A673 (cell line): ENCODE measurements at places on chromosomes 5 and 9. TPM values are rescaled to one million over a fixed set of nuclear protein-coding genes. Genes with fewer than 3 reads are reported as not detected.

The PTBP3 gene
- total RNA-seq, result 53.1 and 57.1 TPM in 2 replicates

The DMRT3 gene
- total RNA-seq, result not detected in 2 replicates

The SLC2A8 gene
- 12.7 and 17.1 TPM in 2 replicates for total RNA-seq

The CDH9 gene
- not detected in 2 replicates for total RNA-seq

The WHRN gene
- 9.1 and 11.5 TPM in 2 replicates for total RNA-seq

The CD74 gene
- total RNA-seq, result not detected in 2 replicates

DNA sequence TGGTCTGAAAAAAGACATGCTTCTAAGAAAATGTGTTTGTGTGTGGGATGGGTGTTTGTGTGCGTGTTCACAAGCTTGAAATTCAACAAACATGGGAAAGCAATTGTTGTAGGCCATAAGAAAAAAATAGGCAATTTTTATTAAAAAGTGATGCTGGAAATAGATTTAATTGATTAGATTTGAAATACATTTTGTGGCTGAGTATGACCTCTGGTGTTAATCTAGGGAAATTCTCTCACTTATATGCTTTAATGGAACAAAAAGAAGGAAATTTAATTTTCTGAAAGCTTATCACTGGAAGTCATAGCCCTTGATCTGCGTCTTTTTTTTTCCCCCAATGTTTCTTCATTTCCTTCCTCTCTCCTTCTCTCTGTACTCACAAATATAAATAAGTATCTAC lies 3.5 kb upstream of the KCNN2 start:
- H3K27me3 ChIP-seq, result peaks cover 51% of the 10 kb centered on the region
- no peak overlapping the region for H3K27ac ChIP-seq
- no peaks in the 10 kb centered on the region for H3K4me1 ChIP-seq
- H3K36me3 ChIP-seq, result no peaks in the 10 kb centered on the region
- no peak for DNase-seq

DNA sequence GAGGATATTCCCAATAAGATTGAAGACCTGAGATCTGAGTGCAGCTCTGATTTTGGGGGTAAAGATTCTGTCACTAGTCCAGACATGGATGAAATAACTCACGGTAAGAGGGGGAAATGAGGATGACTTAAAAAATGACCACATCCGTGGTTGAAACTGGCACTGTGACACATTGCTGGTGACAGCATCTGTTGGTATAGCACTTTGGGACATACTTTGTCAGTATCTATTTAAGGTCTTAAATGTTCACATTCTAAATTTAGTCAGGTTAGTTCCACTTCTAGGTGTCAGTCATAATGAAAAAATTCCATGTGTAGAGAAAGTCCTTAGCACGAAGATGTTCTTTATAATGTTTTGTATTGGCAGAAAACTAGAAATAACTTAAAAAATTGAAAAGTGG lies 70.9 kb downstream of the GAPVD1 start:
- no peak for DNase-seq
- H3K4me3 ChIP-seq, result no peak overlapping the region
- H3K27me3 ChIP-seq, result no peaks in the 10 kb centered on the region

DNA sequence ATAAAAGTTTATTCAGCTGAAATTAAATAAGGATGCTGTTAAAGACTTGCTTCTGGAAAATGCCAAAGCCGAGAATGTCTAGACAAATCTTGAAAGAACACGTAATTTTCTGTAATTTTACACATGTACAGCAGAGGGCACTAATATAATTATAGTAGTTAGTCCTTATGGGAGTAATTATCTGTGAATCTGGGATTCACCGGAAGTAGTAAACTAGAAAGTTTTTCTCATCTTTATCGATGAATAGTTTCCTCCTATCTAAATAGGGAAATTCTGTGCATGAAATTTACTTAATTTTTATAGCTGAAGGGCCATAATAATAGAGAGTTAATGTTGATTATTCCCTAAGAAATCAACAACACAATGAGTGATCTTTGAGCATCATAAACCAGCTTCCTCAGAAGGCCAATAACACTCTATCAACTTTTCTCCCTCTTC lies 18.4 kb upstream of the CNTLN start:
- no peaks in the 10 kb centered on the region for H3K4me1 ChIP-seq
- peak; percentile 48 for DNase-seq
- H3K4me3 ChIP-seq, result no peak overlapping the region
- no peak overlapping the region for H3K27ac ChIP-seq

- no peak overlapping the region for H3K27ac ChIP-seq
- H3K4me3 ChIP-seq, result no peak overlapping the region
- no peaks in the 10 kb centered on the region for H3K36me3 ChIP-seq
- H3K27me3 ChIP-seq, result no peaks in the 10 kb centered on the region
- DNase-seq, result no peak
Observed at GRCh38 chr5:53825926-53826325, 265.5 kb downstream of the NDUFS4 start.

DNA sequence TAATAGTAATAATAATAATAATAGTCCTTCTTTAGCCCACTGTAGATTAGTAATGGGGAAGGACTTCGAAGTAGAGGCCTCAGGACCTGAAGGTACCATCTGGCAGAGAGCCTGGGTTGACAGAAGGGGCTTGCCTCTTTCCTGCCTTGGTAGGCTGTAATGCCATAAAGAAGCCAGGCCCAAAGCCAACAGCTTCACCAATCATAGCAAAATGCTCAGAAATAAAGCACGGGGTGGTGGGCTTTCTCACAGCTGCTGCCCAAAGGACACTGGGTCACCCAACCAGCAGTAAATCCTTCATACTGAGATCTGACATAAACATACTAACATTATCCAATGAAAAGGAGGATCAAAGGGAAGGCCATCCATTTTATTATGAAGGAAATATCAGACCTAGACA lies 70.7 kb downstream of the SUSD1 start:
- no peaks in the 10 kb centered on the region for H3K27me3 ChIP-seq
- no peaks in the 10 kb centered on the region for H3K36me3 ChIP-seq
- H3K4me3 ChIP-seq, result no peak overlapping the region
- H3K4me1 ChIP-seq, result no peaks in the 10 kb centered on the region

DNA sequence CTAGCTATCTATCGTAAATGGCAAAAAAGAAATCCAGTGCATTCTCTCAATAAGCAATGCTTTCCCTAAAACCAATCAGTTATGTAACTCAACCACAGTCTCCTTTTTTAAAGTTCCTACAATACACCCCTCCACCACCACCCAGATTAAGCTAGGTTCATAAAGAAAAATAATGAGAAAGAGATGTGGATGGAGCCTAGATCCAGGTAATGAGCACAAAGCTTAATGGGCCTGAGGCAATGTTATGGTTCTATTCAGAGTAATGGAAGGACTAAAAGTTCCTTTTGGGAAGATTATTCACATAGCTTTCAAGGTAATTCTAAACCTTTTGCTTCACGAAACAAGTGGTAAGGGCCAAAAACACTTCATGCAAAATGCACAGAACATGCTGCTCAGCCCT lies 113.5 kb downstream of the MPDZ start:
- H3K4me1 ChIP-seq, result no peaks in the 10 kb centered on the region
- no peak overlapping the region for H3K27ac ChIP-seq
- no peaks in the 10 kb centered on the region for H3K27me3 ChIP-seq

- peaks cover 50% of the 10 kb centered on the region for H3K36me3 ChIP-seq
- H3K27me3 ChIP-seq, result no peaks in the 10 kb centered on the region
- H3K4me3 ChIP-seq, result no peak overlapping the region
- peak overlapping the region; percentile 34 for H3K27ac ChIP-seq
Observed at GRCh38 chr9:4686112-4686511, 6.7 kb downstream of the CDC37L1 start.

DNA sequence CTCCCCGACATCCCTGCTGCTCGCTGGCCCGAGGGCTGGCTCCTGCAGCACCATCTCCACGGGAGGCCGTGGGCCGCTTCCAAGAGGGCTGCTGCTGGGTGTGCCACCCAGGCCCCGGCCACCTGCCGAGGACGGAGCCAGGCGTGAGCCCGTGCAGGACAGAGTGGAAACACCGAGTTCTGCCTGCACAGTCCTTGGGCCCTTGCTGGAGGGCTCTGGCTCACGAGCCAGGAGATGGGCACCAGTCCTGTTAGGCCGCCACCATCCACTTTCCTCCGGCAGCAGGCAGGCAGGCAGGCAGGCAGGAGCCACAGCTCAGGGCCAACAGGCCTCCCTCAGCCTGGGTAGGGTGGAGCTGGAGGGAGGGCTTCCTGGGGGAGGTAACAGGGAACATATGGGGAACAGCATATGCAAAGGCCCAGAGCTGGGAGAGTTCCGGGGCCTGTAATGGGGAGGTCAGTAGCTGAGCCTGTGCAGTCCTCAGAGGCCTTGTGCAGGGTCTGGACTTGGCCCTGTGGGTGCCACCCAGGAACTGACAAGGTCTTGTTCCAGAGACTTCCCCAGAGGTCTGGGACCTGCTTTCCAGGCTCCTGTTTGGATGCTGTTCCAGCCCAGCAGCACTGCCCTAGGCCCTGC lies 31.9 kb downstream of the RXRA start:
- peak overlapping the region; percentile 49 for H3K27ac ChIP-seq
- no peaks in the 10 kb centered on the region for H3K36me3 ChIP-seq
- DNase-seq, result no peak
- H3K27me3 ChIP-seq, result no peaks in the 10 kb centered on the region

DNA sequence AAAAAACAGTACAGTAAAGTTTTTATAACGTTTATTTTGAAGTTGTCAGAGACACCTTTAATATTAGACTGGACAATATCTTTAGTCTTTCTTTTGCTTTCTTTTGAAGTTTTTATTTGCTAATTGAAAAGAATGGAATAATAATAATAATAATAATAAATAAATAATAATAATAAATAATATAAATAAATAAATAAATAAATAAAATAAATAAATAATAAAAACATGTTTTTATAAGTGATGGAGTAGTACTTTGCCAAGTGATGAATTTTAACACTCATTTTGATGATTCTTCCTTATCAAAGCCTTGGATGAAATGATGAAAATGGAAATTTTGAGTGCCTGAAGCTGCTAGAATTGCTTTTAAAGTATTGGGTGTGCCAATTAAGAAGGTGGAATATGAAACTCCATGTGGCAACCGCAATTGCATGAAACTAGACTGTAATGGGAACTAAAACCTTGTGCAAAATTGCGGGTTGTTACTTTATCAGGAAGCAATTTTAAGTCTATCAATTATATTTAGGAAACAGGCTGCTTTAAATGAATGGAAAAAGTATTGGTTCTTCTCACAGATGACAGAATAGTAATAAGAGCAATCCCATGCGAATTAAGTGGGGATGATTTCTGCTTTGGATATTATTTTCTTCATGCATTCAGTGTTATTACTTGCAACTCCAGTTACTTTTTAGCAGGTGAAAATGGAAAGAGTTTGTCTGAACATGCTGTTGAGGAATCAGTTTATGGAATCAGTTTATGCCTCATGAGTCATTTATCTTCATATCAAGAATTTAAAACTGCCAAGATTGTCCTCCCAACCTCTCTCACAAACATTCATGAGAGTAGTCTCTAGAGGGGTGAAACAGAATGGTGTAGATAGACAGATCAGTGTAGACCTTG lies 4.6 kb downstream of the ANXA1 start:
- peak overlapping the region; percentile 65 for H3K4me3 ChIP-seq
- no peaks in the 10 kb centered on the region for H3K27me3 ChIP-seq
- peaks cover 31% of the 10 kb centered on the region for H3K36me3 ChIP-seq
- peaks cover 29% of the 10 kb centered on the region for H3K4me1 ChIP-seq
- DNase-seq, result no peak
- peak overlapping the region; percentile 90 for H3K27ac ChIP-seq

DNA sequence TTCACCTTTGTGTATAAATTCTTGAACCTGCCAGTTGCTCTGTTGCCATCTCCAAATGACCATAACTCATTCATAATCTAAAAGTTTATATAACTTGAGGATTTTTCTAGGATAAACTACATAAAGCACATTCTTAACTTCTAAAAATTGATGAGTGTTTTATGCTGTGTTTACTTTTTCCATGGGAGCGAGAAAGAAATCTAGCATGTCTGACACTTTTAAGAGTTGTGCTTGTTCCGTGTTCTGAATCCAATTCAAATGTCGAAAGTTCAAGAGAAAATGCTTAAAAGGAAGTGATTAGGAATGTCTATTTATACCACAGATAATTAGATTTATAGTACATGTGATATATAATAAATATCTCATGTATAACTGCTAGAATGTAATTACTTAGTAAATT lies 154.4 kb downstream of the DEPDC1B start:
- no peaks in the 10 kb centered on the region for H3K4me1 ChIP-seq
- no peak overlapping the region for H3K27ac ChIP-seq
- H3K36me3 ChIP-seq, result no peaks in the 10 kb centered on the region

DNA sequence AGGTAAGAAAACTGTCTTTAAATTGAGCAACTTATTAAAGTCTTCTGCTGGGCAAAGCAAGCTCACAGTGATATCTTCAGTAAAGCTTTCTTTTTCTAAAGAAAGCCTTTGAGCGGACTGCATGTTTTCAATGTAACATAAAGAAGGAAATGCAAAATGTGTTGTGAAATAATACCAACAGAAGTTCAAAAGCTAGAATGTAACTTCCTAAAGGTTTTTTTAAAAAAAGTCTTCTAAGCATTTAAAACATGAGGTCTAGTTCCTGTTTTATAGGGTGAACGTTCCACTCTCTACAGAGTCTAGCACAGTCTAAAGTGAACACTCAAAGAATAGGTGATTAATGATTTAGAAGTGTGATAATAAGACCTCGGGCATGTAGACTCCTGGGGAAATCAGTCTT lies 62.9 kb downstream of the DENND1A start:
- H3K4me3 ChIP-seq, result no peak overlapping the region
- H3K27ac ChIP-seq, result no peak overlapping the region
- peaks cover 24% of the 10 kb centered on the region for H3K4me1 ChIP-seq
- no peaks in the 10 kb centered on the region for H3K36me3 ChIP-seq

- no peaks in the 10 kb centered on the region for H3K36me3 ChIP-seq
- peaks cover 53% of the 10 kb centered on the region for H3K4me1 ChIP-seq
- H3K27ac ChIP-seq, result peak overlapping the region; percentile 86
- no peak for DNase-seq
Observed at GRCh38 chr9:77753180-77753579, 105.1 kb upstream of the GNA14 start.

- H3K27me3 ChIP-seq, result no peaks in the 10 kb centered on the region
- peaks cover 64% of the 10 kb centered on the region for H3K36me3 ChIP-seq
- no peaks in the 10 kb centered on the region for H3K4me1 ChIP-seq
Observed at GRCh38 chr9:114363424-114363823, 24.4 kb downstream of the AKNA start.

DNA sequence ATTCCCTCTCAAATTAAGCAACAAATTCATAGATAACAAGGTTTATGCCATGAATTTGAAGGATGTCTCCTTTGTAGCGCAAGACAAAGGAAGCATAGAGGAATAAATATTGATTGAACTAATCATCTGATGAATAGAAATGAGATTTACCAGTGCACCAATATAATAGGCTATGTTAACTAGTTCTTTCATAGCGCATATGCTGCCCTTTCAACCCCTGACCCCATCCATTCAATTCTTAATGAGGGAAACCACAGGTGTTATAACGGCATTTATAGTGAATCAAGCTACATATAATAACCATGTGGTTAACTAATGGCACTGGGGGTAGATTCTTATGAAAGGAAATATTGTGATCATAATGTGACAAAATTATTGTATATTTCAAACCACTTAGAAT lies 6.5 kb downstream of the RORB start:
- no peaks in the 10 kb centered on the region for H3K4me1 ChIP-seq
- DNase-seq, result no peak
- no peak overlapping the region for H3K4me3 ChIP-seq
- H3K36me3 ChIP-seq, result no peaks in the 10 kb centered on the region
- H3K27me3 ChIP-seq, result peaks cover 90% of the 10 kb centered on the region

- H3K27me3 ChIP-seq, result peaks cover 36% of the 10 kb centered on the region
- no peak for DNase-seq
- no peaks in the 10 kb centered on the region for H3K36me3 ChIP-seq
- no peak overlapping the region for H3K4me3 ChIP-seq
- H3K4me1 ChIP-seq, result no peaks in the 10 kb centered on the region
Observed at GRCh38 chr9:73423891-73424290, 272.2 kb downstream of the ANXA1 start.
